ENCODE measurements at places on chromosomes 6 and 20.

DNA sequence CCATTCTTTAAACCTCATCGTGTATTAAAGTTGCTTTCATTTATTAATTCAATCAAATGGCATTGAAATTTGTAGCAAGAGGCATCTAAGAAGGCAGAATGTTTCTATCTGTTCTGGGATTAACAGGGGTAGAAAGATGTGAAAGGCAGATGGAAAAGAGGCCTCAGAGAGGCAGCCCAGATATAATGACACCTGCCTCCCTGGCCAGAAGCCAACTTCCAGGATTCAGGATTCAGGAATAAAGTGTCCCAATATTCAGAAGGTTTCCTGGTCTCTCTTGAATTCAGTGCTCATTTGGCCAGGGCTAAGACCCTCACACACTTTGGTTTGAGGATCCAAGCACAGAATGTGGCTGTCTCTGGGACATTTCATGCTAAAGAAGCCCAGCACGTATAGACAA lies 39.9 kb downstream of the HLA-B start:
- no peak for DNase-seq

GRCh38 chr6:85795945-85796344 lies 153.3 kb upstream of the SYNCRIP start:
- DNase-seq, result no peak

DNA sequence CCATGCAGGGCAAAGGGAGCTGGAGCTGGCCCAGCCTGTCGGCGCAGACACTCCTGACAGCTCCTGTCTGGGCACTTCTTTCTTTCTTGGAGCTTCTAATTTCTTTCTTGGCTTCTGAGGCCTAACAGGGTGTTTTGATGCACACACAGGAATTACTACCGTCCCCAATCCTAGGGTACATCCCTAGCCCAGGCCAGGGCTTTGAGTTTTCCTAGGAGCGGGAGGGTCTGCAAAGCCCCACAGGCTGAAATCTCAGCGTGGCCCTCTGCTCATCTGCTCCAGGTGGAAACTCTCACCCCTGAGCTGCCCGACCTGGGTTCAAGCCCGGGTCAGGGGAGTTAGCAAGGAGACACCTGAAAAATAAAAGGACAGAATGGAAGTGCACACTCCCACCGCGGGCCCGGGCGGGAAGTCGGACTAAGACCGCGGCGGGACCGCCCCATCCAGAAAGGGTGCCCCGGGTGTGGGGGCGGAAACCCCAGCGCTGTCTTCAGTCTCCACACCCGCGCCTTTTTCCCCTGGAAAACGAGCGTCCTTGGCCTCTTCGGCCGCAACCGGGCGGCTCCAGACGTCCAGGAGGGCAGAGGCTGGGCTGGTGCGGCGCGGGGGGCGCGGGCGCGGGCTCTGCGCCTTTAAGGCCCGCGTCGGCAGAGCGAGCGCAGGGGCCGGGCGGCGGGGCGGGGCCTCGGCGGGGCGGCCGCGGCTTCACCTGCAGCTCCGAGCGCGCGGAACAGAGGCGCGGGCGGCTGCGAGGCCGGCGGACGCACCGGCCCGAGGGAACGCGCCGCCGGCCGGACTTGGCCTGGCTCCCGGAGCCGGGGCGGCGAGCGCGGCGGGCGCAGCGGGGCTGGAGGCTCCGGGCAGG lies at the start of gene CDH4:
Gene CDH4 (plus strand): TSS at position 733 of the 865 bp plus-strand sequence.
- DNase-seq, result no peak

DNA sequence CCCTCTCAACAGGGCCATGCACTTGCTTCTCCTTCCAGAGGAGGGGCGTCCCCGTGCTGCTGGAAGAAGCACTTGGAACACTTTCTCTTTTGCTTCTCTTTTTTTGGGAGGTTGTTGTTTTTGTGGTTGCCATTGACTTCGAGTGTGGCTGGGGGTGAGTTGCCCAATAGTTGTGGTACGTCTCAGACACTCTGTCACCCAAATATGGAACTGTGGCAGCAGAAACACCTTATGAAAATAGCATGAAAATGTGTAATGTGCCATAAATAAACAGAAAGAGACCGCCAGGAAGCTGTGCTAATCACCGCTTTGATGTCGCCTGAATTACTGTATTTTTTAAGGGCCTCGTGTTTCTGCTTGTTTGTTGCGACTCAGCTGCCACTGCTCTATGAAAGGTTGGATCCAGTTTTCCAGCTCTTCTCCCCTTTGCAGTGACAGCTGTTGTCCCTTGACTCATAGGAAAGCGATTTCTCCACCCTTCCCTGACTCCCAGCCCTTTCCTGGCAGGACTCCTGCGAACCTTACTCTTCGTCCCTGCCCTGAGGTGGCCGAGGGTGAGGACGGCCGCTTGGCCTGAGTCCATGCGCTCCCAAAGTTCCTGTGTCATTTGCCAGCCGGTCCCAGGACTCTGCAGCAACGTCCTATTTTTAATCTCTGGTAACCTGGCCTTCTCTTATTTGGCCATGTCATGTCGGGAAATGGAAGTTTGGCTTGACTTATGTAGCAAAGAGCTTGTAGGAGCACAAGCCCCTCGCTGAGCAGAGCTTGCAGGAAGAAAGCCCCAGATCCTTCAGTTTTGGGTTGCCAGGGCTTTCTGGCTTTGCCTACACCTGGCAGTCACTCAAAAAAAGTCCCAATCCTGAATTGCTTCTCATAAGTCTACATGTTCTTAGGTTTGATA lies 694.6 kb downstream of the QKI start:
- DNase-seq, result no peak

- DNase-seq, result no peak
Measured at GRCh38 chr20:5895626-5896025, 54.7 kb downstream of the TRMT6 start.

DNA sequence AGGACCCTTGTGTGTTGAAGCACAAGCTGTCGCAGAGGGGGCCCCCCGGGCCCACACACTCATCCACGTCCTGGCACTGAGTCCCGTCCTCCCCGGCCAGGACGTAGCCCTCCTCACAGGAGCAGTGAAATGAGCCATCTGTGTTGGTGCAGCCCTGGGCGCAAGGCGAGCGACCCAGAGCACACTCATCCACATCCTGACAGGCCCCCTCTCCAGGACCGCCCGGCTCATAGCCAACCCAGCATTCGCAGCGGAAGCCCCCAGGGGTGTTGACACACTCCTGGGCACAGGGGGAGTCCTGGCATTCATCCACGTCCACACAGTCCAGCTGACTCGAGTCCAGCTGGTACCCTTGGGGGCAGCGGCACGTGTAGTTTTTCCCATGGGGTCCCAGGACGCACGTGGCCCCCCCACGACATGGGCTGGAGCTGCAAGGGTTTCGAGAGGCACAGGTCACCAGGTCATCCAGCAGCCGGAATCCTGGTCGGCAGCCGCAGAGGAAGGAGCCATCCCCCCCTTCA lies 1.2 kb downstream of the CD93 start:
- DNase-seq, result no peak

DNA sequence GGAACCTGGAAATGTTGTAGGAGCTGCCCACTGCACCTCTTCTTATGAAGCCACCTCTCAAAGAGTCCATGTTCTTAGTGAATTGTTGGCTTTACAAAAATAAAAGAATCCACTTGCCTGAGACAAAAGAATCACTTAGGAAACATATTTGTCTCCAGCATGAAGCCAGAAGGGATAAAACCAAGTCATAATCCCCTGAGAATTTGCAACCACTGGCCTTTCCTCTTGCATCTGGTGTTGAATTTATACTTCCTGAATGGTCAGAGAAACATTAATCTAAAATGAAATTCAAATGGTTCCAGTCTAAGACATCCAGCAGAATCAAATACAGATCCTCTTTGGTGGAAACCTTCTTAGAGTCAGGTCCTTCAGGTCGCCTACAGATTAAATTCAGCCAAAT lies 192.5 kb upstream of the ECI2 start:
- DNase-seq, result no peak

- DNase-seq, result no peak
Measured at GRCh38 chr20:40551125-40551530, 137.9 kb downstream of the MAFB start.

DNA sequence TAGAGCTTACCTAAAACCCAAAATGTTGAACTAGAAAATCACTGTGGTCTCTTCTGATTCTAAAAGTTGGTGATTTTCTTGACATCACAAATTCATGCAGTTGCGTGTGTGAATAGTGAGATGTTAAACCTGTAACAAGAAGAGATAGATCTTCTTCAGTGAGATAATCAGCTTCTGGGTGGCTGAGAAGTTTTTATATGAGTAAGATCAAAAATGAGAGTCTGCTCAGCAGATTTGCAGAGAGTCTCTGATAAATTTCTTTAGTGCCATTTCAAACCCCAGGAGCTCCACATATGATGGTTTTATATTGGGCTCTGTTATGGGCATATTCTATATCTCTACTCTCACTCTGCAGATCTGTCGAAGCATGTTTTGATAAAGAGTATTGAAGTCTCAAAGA lies 185.4 kb downstream of the ZFAND3 start:
- no peak for DNase-seq

DNA sequence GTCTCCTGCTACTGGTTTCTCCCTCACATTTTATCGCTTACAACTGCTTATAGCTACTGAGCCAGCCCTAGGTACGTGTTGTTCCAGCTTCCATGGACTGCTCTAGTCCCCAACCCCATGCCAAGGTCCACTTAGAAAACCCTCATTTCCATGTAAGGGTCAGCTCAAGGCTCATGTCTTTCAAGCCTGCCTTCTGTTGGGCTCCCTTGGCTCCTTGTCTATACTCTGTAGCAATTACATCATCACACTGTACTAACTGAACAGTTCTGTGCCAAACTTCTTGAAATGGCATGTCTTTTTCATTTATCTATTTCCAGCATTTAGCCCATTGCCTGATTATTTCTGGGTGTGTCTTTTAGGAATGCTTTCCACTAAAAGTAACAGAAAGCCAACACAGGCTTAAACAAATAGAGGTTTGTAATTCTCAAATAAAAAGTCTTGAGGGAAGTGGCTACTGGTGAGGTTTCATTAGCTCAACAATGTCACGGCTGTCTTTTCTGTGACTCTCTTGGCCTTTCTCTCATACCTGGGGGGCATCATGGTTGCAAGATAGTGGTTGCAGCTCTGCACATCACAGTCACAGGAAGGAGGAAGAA lies 317.6 kb downstream of the TPBG start:
- DNase-seq, result no peak

GRCh38 chr6:132614554-132614953 lies 9.5 kb downstream of the TAAR2 start:
- no peak for DNase-seq

- DNase-seq, result peak; percentile 66
Measured at GRCh38 chr6:31497531-31498476, at the start of gene MICB. MICB (plus strand) TSS chr6:31498145; CDS start chr6:31498194, 49 bp downstream.

- no peak for DNase-seq
Measured at GRCh38 chr20:32482143-32482441, 103.0 kb downstream of the NOL4L start.

DNA sequence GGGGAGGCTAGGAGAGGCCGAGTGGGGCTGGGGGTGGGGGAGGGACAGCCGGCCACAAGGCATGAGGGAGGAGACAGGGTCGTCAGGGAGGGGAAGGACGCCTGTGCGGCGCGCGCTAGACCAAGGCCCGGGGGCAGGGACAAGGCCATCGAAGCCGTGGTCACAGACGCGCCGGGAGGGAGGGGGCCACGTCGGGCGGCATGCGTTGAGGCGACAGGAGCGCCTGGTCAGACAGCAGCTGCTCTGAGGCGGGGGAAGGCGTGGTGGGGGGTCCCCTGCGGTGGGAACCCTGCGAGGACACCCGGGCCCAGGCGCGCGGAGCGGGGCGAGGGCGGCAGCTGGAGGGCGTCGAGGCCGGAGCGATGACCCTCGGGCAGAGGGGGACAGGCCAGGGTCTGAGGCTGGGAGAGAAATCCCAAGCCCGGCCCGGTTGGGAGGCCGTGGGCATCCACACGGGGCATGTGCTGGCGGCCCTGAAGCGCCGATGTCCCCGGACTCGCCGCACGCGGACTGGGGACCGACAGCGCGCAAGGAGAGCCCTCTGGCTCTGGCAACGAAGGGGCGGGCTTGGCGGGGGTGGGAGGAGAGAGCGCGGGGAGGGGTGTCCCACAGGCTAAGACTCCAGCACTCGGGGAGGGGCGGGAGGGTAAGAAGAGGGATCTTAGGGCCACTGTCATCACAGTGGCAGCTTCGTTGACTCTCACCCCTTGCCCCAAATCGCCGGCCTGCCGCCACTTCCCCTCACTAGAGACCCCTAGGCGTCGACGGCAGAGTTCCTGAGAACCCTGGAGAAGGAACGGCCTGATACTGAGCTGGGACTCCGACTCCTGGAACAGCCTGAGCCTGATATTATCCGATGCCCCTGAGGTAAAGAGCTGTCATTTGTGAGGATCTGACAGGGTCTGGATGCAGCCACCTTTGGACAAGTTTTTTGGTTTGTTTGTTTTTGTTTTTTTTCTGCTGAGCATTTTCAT lies 5.0 kb downstream of the TMEM239 start:
- no peak for DNase-seq

GRCh38 chr20:676967-677366 lies 1.4 kb upstream of the SCRT2 start:
- DNase-seq, result no peak

DNA sequence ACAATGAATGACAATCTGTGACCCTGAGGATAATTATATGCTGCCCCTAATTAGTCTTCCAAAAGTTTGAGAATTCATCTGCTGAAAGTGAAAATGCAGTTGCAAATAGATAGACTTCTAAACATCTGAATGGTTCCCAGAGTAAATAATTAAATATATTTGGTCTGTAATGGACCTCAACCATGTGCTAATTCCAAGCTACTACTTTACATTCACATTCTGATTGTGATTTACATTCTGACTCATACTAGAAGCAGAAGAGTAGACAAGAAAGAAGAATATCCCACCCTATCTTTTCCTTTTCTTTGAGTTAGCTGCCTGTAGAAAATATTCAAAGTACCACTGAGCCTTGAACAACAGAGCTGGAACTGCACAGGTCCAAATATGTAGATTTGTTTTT lies 80.8 kb downstream of the PTPRK start:
- DNase-seq, result no peak

DNA sequence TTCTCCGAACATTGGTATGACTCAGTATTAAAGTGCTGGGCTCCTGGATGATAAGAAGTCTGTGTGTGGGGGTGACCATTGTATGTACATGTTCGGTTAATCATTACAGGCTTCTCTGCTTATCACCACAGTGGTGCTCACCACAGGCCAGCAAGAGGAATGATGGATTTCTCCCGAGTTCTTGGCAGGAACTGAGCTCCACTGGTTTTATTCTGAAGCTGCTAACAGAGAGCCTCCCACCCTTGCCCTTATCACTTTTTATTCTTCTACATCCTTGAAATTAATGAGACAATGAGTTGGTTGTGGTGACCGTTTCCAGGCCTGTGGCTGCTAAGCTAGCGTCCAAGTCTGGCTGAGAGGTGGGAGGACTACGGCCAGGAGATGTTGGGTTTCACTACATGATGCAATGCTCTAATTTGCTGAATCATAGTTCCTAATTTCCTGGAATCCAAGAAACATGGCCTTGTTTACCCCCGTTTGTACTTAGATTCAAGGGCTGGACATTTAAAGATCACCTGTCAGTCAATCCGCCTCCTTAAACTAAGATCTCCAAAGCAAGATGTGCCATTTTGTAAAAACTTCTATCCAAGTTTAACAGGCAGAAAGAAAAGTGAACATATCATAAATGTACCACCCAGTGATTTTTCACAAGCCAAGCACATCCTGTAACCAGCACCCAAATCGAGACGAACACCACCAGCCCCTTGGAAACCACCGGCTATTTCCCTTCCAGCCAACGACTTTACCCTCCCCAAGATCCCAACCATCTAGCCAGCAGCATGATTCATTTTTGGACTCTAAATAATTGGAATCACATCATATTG lies 172.5 kb downstream of the FOXA2 start:
- no peak for DNase-seq

GRCh38 chr6:166478782-166479592 lies 96.2 kb upstream of the MPC1 start:
- DNase-seq, result no peak

- DNase-seq, result no peak
Measured at GRCh38 chr6:166223079-166223478, 55.4 kb upstream of the TBXT start.

GRCh38 chr20:43670423-43670822 lies 3.5 kb downstream of the MYBL2 start:
- DNase-seq, result no peak
